IMR-90 (cell line): ENCODE measurements at places on chromosomes 6 and 20. TPM values are rescaled to one million over a fixed set of nuclear protein-coding genes. Genes with fewer than 3 reads are reported as not detected.

Gene FOXP4
- total RNA-seq = 0.72 and 0.83 TPM in 2 replicates

DNA sequence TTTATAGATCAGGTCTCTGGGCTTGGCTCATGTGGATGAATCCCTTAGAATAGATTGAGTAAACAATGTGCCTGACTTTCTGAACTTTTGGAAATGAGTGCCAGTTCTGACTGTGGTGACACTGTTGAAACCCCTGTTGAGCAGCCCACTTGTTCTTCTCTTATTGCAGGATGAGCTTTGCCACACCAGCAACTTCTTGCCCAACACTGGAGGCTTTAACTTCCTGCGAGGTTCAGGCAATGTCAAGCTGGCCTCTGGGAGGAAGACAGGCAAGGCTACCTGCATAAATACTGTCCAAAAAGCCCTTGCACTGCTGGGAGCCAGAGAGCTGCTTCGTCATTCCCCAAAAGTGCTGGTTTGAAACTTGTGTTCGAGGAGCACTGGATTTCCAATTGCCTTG, 32.8 kb upstream of the SMIM8 start:
- no peak for DNase-seq

Gene PI16
- under 0.01 TPM in 1 of 2 replicates, not detected in the other for total RNA-seq

DNA sequence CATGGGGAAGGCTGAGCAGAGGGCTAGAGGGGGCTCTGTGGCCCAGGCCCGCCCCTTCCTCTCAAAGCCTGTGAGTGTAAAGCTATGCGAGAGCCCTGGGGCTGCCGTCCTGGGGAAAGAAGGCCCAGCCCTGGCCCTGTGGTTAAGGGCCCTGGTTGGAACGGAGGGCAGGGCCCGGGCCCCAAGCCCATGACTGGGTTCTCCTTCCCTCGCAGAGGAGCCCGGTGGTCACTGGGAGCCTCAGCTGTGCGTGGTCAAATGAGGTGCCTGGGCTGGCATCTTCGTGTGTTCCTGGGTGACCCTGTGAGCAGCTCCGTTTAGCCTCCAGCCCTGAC, 56.0 kb downstream of the SMOC2 start:
- no peak for DNase-seq

DNA sequence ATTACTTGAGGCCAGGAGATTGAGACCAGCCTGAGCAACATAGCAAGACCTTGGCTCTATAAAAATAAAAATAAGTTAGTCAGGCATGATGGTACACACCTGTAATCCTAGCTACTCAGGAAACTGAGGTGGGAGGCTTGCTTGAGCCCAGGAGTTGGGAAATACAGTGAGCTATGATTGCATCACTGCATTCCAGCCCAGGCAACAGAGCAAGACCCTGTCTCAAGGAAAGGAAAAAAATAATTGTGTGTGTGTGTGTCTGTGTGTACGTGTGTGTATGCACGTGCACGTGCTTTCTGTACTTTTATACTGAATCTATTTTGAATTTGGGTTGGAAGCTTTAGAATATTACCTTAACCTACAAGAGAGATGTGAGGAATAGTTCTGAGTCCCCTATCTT, 58.9 kb downstream of the KIZ start:
- DNase-seq = peak; percentile 25

GRCh38 chr6:138535728-138536455, 36.6 kb upstream of the NHSL1 start:
- DNase-seq = no peak

DNA sequence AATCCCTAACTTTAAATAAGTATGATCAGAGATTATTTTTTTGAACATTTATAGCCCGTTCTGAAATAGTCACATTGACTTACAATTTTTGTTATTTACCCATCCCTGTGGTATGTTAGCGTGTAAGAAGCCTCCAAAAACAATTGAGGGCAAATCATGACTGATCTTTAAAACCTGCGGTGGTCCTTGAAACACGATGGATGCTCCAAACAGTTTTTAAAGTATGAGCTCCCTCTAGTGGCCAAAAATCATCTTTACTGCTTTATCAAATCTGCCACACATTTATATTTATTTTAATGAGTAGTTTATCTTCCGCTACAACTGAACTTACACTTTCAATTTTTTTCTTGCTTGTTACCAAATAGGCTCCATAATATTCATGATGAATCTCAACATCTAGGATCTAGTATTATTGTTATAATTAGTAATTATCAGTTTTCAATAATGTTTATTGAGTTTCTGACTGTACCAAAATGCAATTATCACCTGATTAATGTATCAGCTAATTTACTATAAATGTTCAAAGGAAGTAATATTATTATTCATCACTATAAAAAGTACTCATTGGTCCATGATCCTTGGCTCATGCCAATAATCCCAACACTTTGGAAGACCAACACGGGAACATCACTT, 52.2 kb downstream of the MARCKS start:
- DNase-seq = peak; percentile 79

GRCh38 chr6:108710030-108710429, 138.2 kb upstream of the ARMC2 start:
- no peak for DNase-seq

DNA sequence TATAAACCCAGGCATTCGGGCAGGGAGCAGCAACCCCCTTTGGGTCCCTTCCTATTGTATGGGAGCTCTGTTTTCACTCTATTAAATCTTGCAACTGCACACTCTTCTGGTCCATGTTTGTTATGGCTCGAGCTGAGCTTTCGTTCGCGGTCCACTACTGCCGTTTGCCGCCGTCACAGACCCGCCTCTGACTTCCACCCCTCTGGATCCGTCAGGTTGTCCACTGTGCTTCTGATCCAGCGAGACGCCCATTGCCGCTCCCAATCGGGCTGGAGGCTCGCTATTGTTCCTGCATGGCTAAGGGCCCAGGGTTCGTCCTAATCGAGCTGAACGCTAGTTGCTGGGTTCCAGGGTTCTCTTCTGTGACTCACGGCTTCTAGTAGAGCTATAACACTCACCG, 111.3 kb downstream of the TMEM170B start:
- no peak for DNase-seq

DNA sequence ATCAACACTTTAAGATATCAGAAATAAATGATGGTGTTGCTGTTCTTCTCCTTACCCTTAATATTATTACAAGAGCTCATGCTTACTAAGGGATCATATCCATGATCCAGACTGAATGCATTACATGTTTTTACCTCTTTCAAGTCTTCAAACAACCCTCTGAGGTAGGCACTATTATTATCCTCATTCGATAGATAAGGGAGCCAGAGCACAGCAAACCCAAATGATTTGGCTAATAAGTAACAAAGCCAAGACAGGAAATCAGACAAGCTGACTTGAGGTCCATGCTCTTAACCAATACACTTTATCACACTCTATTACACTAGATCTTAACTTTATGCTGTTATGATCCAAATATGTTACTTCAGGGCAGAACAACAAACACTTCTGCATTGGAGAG, 145.9 kb downstream of the RALGAPA2 start:
- DNase-seq = no peak

GRCh38 chr6:38554700-38555413, 84.9 kb downstream of the BTBD9 start:
- peak; percentile 72 for DNase-seq

Gene MUC22
- not detected in 2 replicates for total RNA-seq

DNA sequence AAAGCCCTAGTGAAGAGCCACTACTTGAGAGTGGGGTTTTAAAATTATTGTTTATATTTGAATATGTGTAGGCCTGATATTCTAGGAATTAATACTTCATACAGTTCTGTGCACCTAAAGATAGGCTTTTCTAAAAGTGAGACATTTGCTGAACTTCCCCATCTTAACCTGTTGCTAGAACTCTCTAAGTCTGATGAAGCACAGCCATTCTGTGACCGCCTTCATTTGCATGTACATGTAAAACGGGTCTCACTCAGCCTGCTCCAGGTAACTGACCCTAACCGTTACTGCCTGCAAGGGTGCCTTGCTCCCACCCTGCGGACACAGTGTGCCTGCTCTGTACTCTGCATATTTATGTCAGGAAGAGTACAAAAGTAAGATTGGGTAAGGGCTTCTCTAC, 44.3 kb upstream of the IRF4 start:
- no peak for DNase-seq

Gene MCCD1
- not detected in 2 replicates for total RNA-seq

DNA sequence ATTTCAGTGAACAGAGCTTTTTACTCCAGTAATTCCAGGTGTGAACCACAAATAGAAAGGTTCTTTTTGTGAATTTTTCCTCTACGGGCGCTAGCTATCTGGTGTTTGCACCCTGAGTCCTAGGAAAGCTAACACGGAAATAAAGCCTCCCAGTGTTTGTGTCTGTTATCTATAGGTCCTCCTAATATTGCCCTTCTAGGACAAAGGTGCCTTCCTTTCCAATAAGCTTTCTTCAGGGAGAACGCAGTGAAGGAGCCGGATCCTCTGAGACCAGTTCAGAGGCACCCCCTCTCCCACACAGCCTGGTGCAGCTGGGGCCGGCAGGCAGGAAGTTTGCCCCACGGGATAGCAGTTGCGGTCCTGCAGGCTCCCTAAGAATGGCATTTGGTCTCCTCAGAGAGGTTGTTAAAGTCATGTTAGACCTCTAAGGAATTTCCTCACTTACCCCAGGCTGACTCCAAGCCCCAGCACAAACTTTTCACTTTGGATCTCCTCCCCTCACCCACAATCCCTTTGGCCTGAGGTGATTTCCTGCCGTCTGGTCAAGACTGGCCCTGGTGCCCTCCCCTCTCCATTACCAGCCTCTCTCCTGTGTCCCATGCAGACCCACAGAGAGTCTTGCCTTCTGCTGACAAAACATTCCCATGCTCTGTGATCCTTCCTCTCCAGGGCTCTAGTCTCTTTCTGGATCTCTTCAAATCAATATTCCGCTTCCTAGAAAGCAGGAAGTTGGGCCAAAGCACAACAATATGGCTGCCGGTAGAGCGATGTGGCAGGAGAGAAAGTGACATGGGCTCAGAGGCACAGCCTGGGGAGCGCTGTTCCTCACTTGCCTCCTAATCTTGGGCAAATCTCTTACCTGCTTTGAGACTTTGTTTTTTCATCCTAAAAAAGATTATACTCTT, 126.0 kb downstream of the MOXD1 start:
- DNase-seq = no peak
